CD8-positive, alpha-beta memory T cell (primary cell): ENCODE measurements at places on chromosomes 12 and 14.

DNA sequence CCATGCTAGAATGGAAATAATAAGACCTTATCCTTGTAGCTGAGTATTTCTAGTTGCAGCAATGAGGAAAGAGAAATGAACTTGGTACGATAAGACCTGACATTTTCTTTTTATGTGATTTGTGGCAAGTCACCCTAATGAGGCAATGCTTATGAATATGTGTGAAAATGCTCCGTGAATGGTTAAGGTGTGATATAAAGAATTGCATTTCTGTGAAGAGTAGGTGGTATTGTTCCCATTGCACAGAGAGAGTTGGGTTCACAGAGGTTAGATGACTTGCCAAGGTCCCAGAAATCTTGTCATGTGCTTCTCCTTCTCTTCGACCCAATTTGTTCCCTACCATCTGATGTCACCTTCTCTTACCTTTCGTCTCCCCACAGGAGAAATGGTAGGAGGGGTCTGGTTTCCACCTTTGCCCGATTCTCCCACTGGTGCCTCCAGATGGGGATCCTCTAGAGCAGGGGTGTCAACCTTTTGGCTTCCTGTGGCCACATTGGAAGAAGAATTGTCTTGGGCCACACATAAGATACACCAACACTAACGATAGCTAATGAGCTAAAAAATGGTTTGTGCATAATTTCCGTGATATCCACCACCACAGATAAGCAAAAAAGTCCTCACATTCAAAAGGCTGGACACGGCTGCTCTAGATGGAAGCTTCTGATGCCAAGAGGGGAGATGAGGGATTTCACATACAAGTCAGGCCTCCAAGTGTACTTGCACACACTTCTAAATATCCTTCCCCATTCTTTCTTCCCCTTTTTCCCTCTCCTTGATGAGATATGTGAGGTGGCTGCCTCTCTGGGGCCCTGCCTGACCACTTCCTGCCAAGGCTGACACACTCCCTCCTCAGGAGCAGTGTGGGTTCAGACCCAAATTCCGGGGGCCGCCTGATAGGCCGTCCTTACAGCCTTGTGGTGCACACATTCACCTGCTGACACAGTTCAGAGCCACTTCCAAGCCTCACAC lies 96.1 kb downstream of the PLXNC1 start:
- peak; percentile 56 for DNase-seq

GRCh38 chr14:50837850-50838470 lies 7.0 kb upstream of the NIN start:
- DNase-seq = no peak

DNA sequence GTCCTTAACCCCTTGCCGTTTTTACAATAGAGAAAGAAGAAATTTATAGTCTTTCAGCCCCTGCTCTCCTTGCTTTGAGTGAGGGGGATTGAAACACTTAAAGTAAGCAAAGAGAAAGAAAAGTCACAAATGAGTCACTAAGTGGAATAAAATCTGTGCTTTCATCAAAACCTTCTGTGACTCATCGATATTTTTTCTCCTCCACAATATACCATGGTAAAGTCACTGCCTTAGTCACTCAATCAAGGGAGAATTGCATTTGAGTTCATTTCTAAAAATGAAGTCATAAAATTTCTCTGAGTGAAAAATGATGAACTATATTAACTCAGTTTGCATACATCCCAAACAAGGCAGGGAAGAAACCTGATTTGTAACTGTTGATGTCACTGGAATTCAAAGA lies 470.3 kb downstream of the FOXG1 start:
- DNase-seq = no peak

- DNase-seq = no peak
Measured at GRCh38 chr12:76462668-76463224, 96.8 kb downstream of the OSBPL8 start.

DNA sequence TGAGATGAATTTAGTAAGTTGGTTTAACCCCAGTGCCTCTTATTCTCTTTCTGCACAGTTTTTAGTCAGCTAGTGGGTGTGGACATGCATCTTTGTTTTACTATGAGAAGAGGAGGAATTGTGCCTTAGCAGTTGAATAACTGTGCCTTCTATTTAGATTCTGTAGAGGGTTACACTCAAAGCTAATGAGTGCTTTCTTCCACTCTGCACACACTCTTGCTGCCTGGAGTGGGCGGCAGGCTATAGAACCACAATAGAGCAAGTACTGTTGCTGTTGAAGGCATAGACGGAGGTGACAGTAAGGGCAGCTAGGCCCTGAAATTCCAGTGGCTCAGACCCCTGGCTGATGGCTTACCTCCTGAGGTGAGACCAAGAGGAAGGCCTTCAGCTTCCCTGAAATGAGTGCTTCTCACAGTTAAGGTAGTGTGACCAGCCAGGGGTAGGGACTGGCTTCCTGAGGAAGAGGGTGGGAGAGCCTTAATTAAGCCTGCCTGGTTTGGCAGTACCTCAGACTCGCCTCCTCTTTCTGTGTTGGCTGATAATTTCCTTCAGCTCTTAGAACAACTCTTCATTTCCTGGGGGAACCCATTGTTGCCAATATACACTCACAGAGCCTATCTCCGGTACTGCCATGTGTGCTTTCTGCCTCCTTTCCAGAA lies 24.7 kb downstream of the SUSD6 start:
- no peak for DNase-seq

DNA sequence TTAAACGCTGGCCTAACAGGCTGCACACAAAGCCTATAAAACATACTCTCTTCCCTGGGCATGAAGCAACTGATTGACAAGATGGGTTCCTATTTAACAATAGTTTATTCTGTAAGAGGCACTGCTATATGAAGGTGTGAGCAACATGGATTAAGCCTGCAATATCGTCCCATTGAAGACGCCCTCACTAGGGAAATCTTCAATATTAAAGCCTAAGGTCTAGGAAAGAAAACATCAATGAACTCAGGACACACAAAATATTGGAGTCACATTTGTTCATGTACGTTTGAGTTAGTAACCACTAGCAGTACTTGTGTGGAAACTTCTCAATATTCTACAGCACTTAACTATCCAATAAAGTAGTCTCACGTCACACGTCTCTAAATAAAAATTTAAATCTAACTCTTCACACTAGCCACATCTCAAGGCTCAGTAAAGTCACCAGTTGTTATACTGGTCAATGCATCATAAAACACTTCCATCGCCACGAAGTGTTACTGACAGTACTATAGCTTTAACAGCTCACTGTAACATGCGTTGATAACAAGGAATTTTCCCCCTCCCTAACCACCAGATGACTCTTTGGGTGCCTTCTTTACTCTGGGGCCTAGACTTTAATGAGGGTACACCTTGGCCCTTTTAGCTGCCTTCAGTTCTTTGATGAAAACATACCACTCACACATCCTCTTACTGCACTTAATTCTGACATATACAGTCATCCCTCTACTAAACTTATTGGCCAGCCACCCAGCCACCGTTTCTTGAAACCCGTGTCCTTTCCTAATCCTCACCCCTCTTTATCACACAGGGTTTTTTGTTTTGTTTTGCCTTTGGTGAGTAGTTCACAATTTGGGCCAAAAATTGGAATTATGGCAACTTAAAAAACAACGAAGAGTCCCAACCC lies 50.1 kb upstream of the OR5AU1 start:
- no peak for DNase-seq

DNA sequence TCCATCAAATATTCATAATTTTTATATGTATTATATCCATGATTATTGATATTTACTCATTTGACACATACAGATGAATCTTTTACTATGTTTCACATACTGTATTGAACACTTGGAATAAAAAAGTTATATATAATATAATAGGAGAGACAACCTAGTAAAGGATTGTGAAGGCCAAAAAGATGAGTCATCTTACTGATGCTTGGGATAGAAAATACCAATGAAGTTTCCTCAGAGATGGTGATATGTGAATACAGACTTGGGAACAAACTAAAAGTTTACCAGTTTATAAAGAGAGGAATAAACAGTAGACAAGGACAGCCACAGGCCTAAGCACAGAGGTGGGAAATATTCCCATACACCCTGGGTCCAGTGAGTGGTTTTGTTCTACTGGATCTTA lies 743.9 kb upstream of the FLRT2 start:
- DNase-seq = no peak

DNA sequence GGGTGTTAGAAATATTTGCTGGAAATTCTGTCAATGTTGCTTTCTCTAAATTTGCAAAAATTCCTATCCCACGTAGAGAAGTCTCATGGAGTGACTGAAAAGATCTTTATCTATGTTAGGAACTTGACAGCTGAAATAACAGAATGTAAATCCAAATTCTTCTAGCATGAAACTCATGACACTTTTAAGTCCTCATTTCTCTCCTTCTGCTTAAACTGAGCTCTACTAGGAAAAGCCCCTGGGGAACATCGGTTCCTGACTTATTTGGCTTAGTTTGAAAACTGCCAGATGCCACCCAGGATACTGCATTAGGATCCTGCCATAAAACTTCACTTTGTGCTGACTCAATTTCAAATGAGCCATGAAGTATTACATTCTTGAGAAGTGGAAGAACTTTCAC lies 426.0 kb downstream of the GALC start:
- DNase-seq = no peak

DNA sequence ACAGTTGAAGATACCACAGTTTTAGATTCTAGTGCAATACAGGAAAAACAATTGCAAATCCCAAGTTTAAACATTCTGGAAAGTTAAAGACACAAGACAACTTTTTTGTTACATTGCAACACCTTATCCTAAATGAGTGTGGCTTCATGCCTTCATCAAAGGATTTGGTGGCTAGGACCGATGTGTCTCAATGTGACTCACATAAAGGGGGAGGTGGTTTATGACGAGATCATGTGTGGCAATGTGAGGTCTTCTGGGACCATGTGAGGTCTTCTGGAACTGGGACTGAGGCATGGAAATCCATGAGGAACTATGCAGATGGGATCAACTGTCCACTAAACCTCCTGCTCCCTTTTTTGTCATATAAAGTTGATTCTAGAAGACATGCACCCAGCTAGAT lies 166.2 kb downstream of the PAX9 start:
- DNase-seq = no peak

DNA sequence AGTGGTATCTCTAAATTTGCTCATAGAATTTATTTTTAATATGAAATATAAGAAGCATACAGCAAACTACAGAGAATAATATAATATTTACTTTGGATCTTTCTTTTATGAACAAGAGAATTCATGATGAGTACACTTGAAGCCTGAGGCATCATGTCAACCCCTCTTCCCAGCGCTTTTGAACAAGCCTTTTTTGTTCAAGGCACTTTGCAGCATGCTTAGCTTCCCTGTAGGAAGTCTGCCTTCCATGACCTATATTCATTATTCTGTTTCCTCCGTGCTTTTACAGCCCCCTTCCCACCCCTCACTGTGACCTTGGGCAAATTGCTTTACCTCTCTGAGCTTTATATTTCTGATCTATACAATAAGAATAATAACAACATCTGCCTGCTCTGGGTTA lies 41.6 kb downstream of the SCN8A start:
- DNase-seq = no peak

- no peak for DNase-seq
Measured at GRCh38 chr14:103107455-103107854, 12.9 kb downstream of the EXOC3L4 start.

DNA sequence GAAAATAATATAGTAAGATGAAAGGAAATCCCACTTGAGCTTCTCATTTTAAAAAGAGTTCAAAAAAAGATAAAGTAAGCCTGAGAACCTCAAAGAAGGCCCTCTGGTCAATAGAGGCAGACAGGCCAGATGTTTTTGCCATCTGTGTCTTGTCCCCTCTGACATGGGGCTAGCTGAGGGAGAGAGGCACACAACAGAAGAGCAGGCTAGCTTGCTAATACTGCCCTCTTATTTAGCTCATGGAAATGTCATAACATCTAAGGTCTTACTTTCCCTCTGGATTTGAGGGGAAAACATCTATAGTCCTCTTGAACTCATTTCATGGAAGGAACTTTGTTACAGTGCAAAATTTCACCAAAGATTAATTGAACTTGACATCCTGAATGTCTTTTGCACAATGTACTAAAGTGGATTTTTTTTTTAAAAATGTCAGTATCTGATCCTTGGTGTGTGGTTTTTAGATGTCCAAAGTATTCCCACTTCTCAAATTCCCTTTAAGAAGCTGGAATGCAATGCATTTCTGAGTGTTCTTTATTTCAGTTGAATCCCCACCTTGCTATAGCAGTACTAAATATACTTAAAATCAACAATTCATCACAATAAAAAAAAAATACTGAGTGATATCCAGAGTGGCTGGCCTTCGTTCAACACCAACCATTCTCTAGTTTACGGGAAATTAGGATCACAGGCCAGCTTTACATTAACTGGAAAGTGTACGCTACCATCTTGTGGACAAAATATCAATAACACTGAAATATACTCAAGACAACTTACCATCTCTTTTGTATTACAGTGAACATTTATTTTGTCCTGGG lies 176.7 kb downstream of the PAH start:
- no peak for DNase-seq

GRCh38 chr12:19850346-19851065 lies 411.2 kb downstream of the AEBP2 start:
- no peak for DNase-seq
